ENCODE measurements at places on chromosomes 6 and 20. TPM values are rescaled to one million over a fixed set of nuclear protein-coding genes. Genes with fewer than 3 reads are reported as not detected.

GRCh38 chr6:6994796-6995195 lies 113.0 kb upstream of the RREB1 start:
- H3K36me3 ChIP-seq, result no peaks in the 10 kb centered on the region
- no peak overlapping the region for H3K4me3 ChIP-seq
- H3K27ac ChIP-seq, result no peak overlapping the region
- no peak for DNase-seq

DNA sequence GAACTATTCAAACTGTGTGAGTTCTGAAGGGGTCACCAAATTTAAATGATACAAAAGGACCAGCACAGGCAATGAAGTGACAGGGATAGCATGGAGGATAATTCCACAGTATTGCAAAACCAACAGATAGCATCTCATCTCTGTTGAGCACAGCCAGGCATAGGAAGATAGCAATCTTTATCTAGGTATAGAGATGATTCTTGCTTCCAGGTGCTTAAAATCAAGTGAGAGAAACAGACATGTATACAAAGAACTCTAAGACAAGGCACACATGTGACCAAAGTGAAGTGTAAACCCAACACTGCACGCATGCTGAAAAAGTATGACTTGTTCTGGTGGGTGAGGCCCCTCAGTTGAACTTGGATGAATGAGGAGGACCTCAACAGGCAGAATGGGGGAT lies 48.4 kb upstream of the ARMC2 start:
- no peaks in the 10 kb centered on the region for H3K27me3 ChIP-seq
- H3K36me3 ChIP-seq, result no peaks in the 10 kb centered on the region
- no peak overlapping the region for H3K4me3 ChIP-seq
- H3K27ac ChIP-seq, result no peak overlapping the region

The CUL7 gene
- 20.2 TPM for total RNA-seq

The GATA5 gene
- 1.1 TPM for total RNA-seq

The SH3BGRL2 gene
- total RNA-seq, result 26.9 TPM

The PTCRA gene
- 10.7 TPM for total RNA-seq

All from upper lobe of left lung (tissue), 6 donors.